ENCODE measurements at places on chromosomes 3 and 15.

GRCh38 chr3:71655061-71655460, 70.1 kb downstream of the EIF4E3 start:
- no peak for DNase-seq

- DNase-seq = no peak
Measured at GRCh38 chr15:58146749-58147148, 8.6 kb downstream of the AQP9 start.

- no peak for DNase-seq
Measured at GRCh38 chr3:52722491-52722890, 16.6 kb downstream of the SPCS1 start.

DNA sequence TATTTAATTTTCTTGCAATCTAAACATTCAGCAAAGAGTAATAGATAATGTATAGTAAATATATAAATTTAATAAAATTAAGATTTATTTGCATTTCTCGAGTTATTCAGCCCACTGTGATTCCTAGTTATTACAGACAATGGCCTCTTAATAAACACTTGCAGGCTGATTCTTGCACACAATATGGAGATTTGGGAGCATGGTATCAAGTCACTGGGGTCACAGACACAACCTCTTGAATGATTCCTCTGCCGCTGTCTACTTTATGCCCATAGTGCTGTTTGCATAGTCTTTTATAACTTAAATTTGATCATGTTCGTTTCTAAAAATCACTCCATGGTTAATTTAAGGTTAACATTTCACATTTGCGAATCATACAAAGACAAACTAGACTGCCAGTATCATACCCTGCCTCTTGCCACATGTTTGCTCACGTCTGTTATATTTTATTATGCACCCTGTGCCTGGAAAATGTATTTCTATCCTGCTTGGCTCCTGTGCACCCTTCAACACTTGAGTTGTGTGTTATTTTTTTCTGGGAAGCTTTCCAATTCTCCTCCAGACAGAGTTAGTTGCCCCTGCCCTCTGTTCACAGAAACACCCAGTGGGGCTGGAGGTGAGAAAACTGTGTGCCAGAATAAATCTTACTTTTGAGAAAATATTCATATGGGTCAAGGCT, 206.3 kb upstream of the ROBO1 start:
- no peak for DNase-seq

GRCh38 chr15:46617507-46617906, 982.7 kb downstream of the SQOR start:
- DNase-seq = no peak

GRCh38 chr15:89495638-89496145, 691 bp downstream of the RHCG start:
- no peak for DNase-seq

DNA sequence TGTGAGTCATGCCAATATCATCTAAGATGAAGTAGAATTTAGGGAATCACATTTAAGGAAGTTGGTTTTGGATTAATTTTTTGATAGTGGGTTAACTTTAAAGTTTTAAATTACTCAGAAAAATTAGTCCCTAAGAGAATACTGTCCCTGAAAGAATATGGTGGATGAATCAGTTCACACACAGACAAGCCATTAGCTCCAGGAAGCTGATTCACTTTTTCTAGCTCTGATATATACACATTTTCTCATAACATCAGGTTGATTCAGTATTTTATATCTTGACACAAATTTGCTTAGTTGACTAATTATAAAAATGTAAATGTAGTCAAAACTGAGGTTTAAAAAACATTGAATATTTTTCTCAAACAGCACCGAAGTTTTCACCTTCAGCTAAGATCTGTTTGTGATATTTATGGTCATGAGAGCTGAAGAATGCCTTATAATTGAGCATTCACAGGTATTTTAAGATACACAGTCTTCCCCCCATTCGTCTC, 55.1 kb downstream of the MYH15 start:
- DNase-seq = no peak

DNA sequence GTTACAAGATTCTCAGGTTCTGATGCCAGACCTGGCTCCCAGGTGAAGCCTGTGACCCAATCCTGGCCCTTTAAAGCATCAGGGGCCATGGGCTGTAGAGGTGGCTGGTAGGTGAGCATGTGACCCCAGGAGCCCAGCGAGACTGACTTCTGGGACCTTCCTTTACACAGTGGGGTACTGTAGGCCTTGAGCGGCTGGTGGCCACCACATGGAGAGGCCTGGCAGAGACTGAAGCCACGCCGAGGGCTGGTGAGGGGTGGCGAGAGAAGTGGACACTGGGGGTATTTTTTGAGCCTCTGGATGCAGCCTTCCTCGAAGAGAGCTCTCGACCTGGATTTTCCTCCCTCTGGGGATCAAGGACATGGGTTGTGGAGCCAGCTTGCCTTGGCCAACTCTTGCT, 71.2 kb upstream of the ITGA11 start:
- DNase-seq = no peak

GRCh38 chr3:139299261-139300132, 44.3 kb upstream of the MRPS22 start:
- no peak for DNase-seq

DNA sequence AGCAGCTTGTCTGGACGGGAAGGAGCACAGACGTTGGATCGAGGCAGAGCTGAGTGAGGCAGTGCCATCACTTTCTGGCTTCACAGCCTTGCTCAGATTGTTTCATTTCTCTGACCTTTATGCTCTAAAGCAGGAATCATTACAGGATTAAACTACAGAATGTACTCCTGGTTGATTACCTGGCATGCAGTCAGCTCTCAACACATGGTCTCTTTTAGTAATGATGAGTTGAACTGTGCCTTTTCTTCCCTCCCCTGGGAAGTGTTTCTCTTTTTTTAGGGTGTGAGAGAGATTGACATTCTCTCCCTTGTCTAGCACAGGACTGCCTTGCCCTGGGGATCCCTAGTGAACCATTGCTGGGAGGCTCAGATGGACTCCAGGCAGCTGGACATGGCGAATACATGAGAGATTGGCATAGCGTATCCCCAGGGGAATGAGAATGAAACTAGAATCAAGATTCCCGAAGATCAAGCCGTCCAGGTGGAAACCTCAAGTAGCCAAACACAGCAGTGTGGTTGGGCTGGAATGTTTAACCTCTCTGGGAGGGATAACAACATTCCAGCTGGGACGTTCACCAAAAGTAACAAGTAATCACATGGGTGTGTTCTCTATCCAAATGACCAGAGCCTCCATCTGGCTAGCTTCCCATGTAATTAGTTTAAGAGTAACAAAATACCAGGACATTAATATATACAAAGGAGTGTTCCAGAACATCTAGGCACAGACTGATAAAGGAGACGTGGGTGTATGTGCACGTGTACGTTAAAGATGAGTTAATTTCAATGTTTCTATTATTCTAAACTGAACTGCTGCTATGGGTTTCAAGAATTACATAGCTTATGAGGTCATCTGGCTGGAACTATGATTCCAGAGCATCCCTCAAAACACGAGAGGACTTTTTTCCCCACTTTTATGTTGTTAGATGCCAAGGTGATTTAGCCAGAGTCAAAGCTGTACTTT, 118.6 kb upstream of the NR2E3 start:
- peak; percentile 76 for DNase-seq

- DNase-seq = no peak
Measured at GRCh38 chr3:125037498-125038150, 18.2 kb downstream of the HEG1 start.

- no peak for DNase-seq
Measured at GRCh38 chr3:25652921-25653320, 11.8 kb downstream of the TOP2B start.

- no peak for DNase-seq
Measured at GRCh38 chr3:105891101-105891500, 22.3 kb upstream of the CBLB start.

GRCh38 chr3:146072061-146072460, 88.9 kb downstream of the PLOD2 start:
- no peak for DNase-seq

GRCh38 chr15:54187325-54187724, 209.1 kb downstream of the UNC13C start:
- DNase-seq = no peak

DNA sequence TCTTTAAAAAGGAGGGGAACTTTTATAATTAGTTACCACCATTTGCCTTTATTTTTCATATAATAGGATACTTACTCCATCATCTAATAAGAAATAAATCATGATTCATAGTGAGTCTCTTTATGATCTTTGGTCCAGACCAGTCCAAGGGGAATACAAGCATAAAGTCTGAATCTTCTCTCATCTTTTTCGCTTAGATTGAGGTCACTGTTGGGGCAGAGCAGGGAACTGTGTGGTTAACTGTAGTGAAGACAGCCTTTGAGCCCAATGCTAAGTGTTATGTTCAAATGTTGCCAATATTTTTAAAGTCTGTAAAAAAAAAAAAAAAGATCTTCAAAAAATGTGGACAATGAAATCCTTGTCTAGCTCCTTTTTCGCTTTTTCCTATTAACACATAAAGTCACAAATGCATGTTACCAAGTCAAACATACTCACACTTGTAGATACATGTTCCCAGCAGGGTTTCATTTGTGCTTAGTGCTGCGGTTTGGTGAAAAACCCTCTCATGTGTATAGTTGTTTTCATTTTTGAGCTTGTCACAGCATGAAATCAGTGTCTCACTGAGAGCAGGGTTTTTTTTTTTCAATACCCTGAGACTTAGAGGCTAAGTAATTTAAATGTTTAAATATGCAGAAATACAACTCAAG, 72.1 kb downstream of the EPHA3 start:
- DNase-seq = peak; percentile 4

GRCh38 chr3:110413807-110414748, 657.5 kb upstream of the NECTIN3 start:
- peak; percentile 67 for DNase-seq

DNA sequence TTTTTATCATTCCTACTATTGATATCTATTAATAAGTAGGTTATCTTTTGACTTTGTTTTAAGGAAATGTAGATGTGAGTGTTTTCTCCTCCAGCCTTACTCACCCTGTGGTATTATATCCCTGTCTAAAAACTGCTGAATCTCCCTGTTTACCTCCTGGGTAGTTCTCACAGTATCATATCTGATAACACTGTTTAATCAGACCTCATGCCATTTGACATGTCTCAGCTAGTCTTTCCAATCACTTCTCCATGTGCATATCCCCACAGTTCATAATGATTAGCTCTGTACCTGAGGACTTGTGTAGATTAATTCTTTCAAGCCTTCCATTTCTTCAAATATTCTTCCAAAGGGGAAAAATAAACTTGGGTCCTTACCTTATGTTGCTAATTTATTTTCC, 30.7 kb downstream of the DUOX2 start:
- DNase-seq = no peak

DNA sequence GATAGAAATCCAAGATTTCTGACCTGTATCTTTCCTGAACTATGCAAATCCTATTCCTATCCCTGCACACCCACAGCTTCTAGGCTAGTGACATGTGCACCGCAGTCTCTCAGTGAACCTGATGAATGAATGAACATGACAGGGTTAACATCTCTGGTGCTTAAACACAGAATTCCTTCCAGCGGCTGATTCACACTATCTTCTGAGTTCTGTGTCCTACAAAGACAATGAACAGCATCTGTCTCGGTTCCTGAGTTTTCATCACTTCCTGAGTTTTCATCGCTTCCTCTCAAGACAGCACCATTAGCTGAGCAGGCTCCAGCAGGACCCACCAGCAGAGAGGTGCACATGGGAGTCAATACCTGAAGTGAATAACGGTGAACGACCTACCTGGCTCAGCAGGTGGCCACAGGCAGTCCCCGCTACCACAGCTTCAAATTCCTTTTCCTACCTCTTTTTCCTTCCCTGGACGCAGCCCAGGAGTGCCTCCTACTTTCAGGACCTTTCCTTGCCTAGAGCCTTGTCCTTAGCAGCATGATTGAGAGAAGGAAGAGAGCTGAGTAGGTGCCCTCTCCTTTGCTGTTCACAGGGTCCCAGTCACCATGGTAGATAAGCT, 113.5 kb downstream of the IGF2BP2 start:
- no peak for DNase-seq

DNA sequence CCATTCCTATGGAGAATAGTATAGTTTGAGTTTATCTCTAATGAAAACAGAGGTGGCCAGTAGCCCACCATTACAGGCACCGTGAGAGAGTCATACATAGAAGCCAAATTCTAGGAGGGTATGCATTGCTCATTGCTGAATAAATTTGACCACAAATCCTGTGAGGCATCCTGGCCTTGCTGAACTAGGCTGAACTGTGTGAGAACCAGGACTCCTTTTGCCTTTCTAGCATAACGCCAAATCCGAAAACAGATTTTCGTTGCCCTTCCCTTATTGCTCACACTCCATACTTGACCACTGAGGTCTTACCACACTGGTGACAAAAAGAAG, 50.4 kb downstream of the SLC2A2 start:
- no peak for DNase-seq

DNA sequence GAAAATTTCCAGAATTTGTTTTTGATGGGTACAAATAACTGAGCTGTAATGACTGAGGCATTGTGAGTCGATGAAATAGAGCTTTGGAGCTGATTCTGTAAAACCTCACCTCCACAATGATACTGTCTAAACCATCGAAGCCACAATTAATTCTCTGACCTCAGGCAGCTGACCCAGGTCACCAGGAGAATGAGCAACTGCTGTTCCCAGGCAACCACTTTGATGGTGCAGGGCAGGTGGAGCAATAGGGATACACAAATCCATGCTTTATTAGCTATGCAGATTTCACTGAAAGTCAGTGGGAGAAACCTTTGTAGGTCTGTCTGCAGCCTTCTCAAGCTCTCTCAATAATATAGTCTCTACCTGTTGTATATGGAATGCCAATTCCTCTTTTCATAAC, 204.4 kb downstream of the RYR3 start:
- DNase-seq = no peak

DNA sequence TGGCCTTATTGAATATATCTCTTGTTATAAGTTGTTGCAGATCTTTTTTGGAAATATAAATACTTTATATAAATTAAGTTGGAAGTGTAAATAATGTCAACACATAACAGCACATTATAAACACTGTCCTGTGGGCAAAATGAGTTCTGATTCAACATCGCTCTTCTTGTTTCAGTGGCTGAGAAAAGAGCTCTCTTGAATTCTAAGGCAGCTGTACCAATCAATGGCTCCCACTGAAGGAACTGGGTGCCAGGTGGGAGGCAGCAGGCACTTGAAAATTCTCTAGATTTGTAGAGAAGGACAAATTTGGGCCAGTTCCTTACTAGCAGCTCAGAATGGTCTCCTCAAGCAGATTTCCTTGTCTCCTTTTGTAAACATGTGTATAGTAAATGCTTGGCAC, 45.6 kb downstream of the CHST2 start:
- no peak for DNase-seq

DNA sequence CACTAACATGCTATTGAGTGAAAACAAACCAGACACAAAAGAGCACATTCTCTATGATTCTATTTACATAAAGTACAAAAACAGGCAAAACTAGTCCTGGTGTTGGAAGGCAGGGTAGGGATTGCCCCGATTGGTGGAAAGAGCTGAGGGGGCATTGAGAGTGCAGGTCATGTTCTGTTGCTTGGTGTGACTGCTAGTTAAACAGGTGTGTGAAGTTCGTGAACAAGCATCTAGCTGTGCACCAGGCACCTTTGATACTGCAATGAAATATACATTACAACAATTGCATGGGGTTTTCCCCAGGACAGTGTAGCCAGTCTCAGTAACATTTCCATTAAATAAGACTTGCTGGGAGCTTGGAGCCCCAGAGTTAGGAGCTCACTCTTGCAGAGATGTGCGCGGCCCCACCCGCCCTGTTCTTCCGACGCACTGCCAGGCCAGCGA, 26.3 kb upstream of the THRB start:
- no peak for DNase-seq

Data from fibroblast of the conjunctiva (primary cell).